CD4-positive, alpha-beta T cell (primary cell): ENCODE measurements at places on chromosomes 12 and 14.

- no peaks in the 10 kb centered on the region for H3K4me1 ChIP-seq
- no peaks in the 10 kb centered on the region for H3K36me3 ChIP-seq
- H3K4me3 ChIP-seq: no peak overlapping the region
Measured at GRCh38 chr12:93127582-93128331, 198.7 kb upstream of the EEA1 start.

- peaks cover 2% of the 10 kb centered on the region for H3K36me3 ChIP-seq
- no peaks in the 10 kb centered on the region for H3K4me1 ChIP-seq
- no peak for DNase-seq
- no peak overlapping the region for H3K27ac ChIP-seq
Measured at GRCh38 chr12:45913631-45914030, 76.7 kb downstream of the SCAF11 start.

- no peak overlapping the region for H3K4me3 ChIP-seq
- H3K36me3 ChIP-seq: no peaks in the 10 kb centered on the region
- no peak overlapping the region for H3K27ac ChIP-seq
- no peaks in the 10 kb centered on the region for H3K27me3 ChIP-seq
- DNase-seq: peak; percentile 20
- no peaks in the 10 kb centered on the region for H3K4me1 ChIP-seq
Measured at GRCh38 chr12:119036878-119037825, 55.8 kb downstream of the SRRM4 start.

- H3K4me1 ChIP-seq: no peaks in the 10 kb centered on the region
- H3K27me3 ChIP-seq: no peaks in the 10 kb centered on the region
- no peaks in the 10 kb centered on the region for H3K36me3 ChIP-seq
- no peak for DNase-seq
- H3K27ac ChIP-seq: no peak overlapping the region
Measured at GRCh38 chr12:93778306-93778705, 101.1 kb downstream of the CRADD start.
